ENCODE measurements at places on chromosomes 13 and 19. TPM values are rescaled to one million over a fixed set of nuclear protein-coding genes. Genes with fewer than 3 reads are reported as not detected.

The POU2F2 gene
- polyA plus RNA-seq, result 4.7 TPM

DNA sequence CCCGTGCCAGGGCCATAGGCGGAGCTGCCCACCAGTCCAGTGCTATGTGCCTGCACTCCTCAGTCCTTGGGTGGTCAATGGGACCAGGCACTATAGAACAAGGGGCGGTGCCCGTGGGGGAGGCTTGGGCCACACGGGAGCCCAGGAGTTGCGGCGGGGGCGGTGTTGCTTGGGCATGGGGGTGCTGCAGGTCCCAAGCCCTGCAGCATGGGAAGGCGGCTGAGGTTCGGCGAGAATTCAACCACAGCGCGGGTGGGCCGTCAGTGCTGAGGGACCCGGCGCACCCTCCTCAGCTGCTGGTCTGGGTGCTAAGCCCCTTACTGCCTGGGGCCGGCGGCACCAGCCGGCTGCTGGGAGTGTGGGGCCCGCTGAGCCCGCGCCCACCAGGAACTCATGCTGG, 242.2 kb upstream of the SGCG start:
- no peak for DNase-seq
- H3K27me3 ChIP-seq, result no peaks in the 10 kb centered on the region
- H3K4me1 ChIP-seq, result no peaks in the 10 kb centered on the region
- no peak overlapping the region for H3K4me3 ChIP-seq

The PET100 gene
- 289 TPM for polyA plus RNA-seq

- no peaks in the 10 kb centered on the region for H3K36me3 ChIP-seq
- no peak for DNase-seq
- H3K4me3 ChIP-seq, result no peak overlapping the region
- H3K4me1 ChIP-seq, result no peaks in the 10 kb centered on the region
Measured at GRCh38 chr13:43390619-43391018, 367.2 kb downstream of the DNAJC15 start.

DNA sequence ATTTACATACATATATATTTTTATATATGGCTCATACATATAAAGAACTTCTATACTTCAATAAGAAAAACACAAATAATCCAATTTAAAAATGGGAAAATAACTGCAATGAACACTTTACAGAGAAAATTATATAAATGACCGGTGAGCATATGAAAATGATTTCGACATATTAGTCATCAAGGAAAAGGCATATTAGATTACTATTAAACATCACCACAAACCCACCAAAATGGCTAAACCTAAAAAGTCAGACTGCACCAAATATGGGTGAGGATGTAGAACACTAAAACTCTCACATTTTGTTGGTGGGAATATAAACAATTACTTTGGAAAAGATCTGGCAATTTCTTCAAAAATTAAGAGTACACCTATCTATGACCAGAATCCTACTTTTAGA, 316.2 kb downstream of the ENOX1 start:
- no peak for DNase-seq
- H3K27ac ChIP-seq, result no peak overlapping the region
- no peaks in the 10 kb centered on the region for H3K4me1 ChIP-seq
- H3K4me3 ChIP-seq, result no peak overlapping the region

- no peak overlapping the region for H3K4me3 ChIP-seq
- H3K27ac ChIP-seq, result no peak overlapping the region
- H3K4me1 ChIP-seq, result peaks cover 6% of the 10 kb centered on the region
- H3K27me3 ChIP-seq, result peaks cover 33% of the 10 kb centered on the region
- DNase-seq, result no peak
- H3K36me3 ChIP-seq, result no peaks in the 10 kb centered on the region
Measured at GRCh38 chr19:30692181-30692811, 320.1 kb downstream of the ZNF536 start.

DNA sequence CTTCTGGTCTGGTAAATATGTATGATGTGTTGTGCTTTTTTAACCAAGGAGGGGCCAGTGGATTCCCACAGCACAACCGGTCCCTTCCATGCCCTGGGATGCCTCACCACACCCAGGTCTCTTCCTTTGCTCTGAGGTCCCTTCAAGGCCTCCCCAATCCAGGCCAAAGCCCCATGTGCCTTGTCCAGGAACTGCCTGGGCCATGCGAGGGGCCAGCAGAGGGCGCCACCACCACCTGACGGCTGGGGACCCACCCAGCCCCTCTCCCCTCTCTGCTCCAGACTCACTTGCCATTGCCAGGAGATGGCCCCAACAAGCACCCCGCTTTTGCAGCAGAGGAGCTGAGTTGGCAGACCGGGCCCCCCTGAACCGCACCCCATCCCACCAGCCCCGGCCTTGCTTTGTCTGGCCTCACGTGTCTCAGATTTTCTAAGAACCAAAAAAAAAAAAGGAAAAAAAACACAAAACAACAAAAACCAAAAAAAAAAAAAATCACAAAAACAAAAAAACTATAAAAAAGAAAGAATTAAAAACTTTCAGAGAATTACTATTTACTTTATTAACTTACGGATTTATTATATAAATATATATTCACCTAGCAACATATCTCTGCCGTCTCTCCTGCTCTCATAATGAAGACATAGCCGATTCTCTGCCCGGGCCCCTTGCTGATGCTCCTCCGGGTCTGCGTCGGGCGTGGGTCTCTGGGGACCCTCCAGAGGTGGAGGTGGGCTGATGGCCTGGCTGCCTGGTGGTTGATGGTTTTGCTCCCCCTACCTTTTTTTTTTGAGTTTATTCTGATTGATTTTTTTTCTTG, 14.4 kb downstream of the CAPN12 start:
- H3K4me1 ChIP-seq, result peaks cover 6% of the 10 kb centered on the region
- H3K4me3 ChIP-seq, result no peak overlapping the region
- DNase-seq, result peak; percentile 61
- H3K36me3 ChIP-seq, result no peaks in the 10 kb centered on the region
- H3K27ac ChIP-seq, result peak overlapping the region; percentile 61

GRCh38 chr19:15072930-15073647, 8.9 kb upstream of the OR1I1 start:
- DNase-seq, result no peak
- no peak overlapping the region for H3K27ac ChIP-seq
- peaks cover 6% of the 10 kb centered on the region for H3K27me3 ChIP-seq

DNA sequence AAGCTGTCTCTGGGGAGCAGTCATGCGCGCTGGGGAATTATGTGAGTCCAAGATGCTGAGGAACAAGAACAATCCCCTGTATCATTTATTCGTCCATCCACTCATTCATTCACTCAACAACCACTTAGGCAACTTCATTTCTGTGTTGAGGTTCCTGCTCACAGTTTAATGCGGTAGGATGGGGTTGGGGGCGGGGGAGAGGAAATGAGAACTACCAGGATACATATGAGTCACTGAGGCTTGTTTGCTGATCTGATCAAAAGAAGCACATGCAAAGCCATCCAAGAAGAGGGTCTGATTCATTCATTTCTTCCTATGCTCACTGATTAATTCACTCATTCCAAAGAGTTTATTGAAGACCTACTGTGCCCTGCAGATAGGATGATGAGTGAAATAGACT, 20.9 kb downstream of the ZNF536 start:
- no peak overlapping the region for H3K4me3 ChIP-seq
- peaks cover 3% of the 10 kb centered on the region for H3K27me3 ChIP-seq
- H3K36me3 ChIP-seq, result no peaks in the 10 kb centered on the region
- no peak overlapping the region for H3K27ac ChIP-seq
- DNase-seq, result no peak
- no peaks in the 10 kb centered on the region for H3K4me1 ChIP-seq

The TLE6 gene
- 0.82 TPM for polyA plus RNA-seq

DNA sequence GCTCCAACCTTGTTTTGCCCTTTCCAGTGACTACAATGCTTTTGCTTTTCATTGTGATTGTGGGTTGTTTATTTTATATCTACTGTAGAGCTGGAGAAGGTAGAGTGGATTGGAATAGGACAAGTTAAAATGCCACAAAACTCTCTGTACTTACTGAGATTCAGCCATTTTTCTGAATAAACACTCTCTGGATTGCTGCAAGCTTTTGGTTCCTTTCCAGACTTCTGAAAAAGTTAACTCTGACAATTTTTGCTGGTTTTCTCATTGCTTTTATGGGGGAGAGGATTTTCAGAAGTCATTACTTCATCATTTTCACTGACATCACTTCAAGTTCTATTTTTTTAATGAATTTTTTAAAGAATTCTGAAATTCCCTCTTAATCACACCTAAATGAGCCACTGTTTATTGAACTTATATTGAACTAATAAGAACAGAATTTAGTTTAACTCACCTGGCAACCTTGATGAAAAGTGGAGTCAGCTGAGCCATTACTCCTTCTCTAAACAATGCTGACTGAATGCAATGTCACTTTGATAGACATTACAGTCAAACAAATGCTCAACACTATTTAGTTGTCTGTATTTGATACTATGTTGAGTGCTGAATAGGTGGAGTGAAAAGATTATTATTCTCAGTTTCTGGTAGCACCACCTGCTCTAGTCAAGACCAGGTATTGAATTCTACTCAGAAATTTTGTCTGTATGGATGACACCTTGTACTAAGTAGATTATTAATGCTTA, 303.5 kb downstream of the DLEU7 start:
- no peak overlapping the region for H3K4me3 ChIP-seq
- no peaks in the 10 kb centered on the region for H3K27me3 ChIP-seq
- H3K27ac ChIP-seq, result no peak overlapping the region
- H3K4me1 ChIP-seq, result no peaks in the 10 kb centered on the region
- no peaks in the 10 kb centered on the region for H3K36me3 ChIP-seq

GRCh38 chr13:42041684-42042035, 6.8 kb upstream of the DGKH start:
- peak overlapping the region; percentile 25 for H3K27ac ChIP-seq
- H3K4me3 ChIP-seq, result peak overlapping the region; percentile 84
- no peak for DNase-seq
- H3K36me3 ChIP-seq, result no peaks in the 10 kb centered on the region
- peaks cover 9% of the 10 kb centered on the region for H3K4me1 ChIP-seq

The PPP1R13L gene
- polyA plus RNA-seq, result 0.64 TPM

- no peaks in the 10 kb centered on the region for H3K36me3 ChIP-seq
- DNase-seq, result no peak
- H3K4me3 ChIP-seq, result no peak overlapping the region
- no peaks in the 10 kb centered on the region for H3K4me1 ChIP-seq
- peaks cover 11% of the 10 kb centered on the region for H3K27me3 ChIP-seq
- no peak overlapping the region for H3K27ac ChIP-seq
Measured at GRCh38 chr13:76470991-76471390, 415.2 kb downstream of the KCTD12 start.

The DHRS12 gene
- 26.0 TPM for polyA plus RNA-seq

The EHD2 gene
- not detected for polyA plus RNA-seq

- no peaks in the 10 kb centered on the region for H3K4me1 ChIP-seq
- no peak for DNase-seq
- peaks cover 39% of the 10 kb centered on the region for H3K27me3 ChIP-seq
- no peaks in the 10 kb centered on the region for H3K36me3 ChIP-seq
Measured at GRCh38 chr13:36431204-36432105, 840 bp upstream of the CCNA1 start.

DNA sequence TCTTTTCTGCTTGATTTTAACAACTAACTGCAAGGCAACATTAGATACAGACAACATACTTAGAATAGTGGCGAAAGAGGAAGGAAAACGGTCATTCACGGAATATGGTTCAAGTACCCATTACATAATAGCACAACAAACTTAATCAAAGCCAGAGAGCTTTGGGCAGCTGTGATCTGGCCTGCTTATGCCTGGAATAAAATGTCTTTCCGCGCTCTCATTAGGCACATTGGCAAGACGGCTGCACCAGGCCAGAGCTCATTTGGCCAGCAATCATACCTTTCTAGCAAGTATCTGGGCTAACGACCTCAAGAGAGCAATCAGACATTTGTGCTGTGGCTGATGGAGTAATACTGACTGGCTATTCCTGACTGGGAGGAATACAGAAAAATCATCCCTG, 112.8 kb downstream of the NALCN start:
- no peak overlapping the region for H3K27ac ChIP-seq
- no peaks in the 10 kb centered on the region for H3K36me3 ChIP-seq
- no peaks in the 10 kb centered on the region for H3K4me1 ChIP-seq
- no peaks in the 10 kb centered on the region for H3K27me3 ChIP-seq
- H3K4me3 ChIP-seq, result no peak overlapping the region

- no peaks in the 10 kb centered on the region for H3K36me3 ChIP-seq
- H3K27ac ChIP-seq, result no peak overlapping the region
- peaks cover 8% of the 10 kb centered on the region for H3K4me1 ChIP-seq
- H3K4me3 ChIP-seq, result no peak overlapping the region
- no peak for DNase-seq
- H3K27me3 ChIP-seq, result no peaks in the 10 kb centered on the region
Measured at GRCh38 chr13:30685987-30686386, 49.4 kb upstream of the ALOX5AP start.

The GDF15 gene
- polyA plus RNA-seq, result not detected

The OSCAR gene
- polyA plus RNA-seq, result not detected

DNA sequence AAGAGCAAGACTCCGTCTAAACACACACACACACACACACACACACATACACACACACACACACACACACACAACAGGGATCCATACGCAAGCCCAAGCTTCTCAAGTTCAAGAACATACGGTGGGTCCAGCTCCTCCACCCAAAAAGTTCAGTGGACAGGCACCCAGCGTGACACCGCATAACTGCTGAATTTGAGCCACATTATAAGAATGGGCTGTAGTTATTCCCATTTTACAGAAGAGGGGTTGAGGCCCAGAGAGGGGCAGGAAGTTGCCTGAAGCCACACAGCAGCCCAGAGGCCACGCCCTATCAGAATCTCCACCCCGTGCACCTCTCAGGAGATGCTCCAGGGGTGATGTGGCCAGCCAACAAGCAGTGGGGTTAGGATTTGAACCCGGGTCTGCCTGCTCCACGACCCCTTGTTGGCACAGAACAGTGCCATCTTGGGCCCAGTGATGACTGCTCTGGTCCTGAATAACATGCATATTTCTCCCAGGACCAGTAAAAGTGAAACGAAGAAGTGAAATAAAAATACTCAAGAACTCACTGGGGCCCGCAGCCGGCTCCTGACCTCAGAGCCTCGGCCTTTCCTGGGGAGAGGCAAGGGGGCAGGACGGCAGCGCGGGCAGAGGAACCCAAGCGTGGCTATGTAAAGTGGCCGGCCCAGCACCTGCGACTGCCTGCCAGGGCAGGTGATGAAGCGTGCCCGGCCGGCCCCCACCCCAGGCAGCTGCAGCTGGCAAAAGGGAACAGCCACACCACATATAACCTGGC, 61.9 kb downstream of the AP1M1 start:
- DNase-seq, result no peak
- peak overlapping the region; percentile 60 for H3K27ac ChIP-seq
- H3K36me3 ChIP-seq, result no peaks in the 10 kb centered on the region
- H3K4me1 ChIP-seq, result peaks cover 57% of the 10 kb centered on the region

The ATP7B gene
- polyA plus RNA-seq, result 0.26 TPM

DNA sequence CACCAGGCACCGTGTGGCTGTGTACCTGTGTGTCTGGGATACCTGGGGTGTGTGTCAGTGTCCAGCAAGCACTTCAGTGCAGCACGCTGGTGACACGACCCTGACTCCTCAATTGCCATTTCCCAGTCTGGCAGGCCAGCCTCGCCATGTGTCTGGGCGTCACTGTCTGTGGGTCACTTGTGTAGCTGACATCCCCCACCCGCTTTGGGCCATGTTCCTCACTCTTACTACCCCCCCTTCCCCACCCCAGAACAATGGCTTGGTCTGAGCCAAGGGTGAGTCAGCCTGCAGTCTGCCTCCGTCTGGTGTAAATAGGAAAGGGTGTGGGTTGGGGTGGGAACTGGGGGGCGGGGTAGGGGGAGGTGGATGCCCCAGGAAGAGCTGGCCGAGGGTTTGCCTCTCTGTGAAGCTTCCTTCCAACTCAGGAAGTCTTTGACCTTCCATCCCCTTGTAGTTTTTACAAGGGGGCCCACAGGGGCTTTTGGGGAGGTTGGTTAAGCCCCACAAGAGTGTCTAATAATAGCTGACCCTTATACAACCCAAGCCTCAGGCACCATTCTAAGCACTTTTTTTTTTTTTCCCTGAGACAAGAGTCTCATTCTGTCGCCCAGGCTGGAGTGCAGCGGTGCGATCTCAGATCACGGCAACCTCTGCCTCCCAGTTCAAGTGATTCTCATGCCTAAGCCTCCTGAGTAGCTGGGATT, 17.6 kb downstream of the NOVA2 start:
- peaks cover 37% of the 10 kb centered on the region for H3K27me3 ChIP-seq
- no peaks in the 10 kb centered on the region for H3K36me3 ChIP-seq
- no peak for DNase-seq
- H3K4me3 ChIP-seq, result no peak overlapping the region
- no peak overlapping the region for H3K27ac ChIP-seq

Measured in naive thymus-derived CD8-positive, alpha-beta T cell (primary cell).